Fibroblast of skin of left quadriceps (primary cell): ENCODE measurements at places on chromosomes 2 and 18.

DNA sequence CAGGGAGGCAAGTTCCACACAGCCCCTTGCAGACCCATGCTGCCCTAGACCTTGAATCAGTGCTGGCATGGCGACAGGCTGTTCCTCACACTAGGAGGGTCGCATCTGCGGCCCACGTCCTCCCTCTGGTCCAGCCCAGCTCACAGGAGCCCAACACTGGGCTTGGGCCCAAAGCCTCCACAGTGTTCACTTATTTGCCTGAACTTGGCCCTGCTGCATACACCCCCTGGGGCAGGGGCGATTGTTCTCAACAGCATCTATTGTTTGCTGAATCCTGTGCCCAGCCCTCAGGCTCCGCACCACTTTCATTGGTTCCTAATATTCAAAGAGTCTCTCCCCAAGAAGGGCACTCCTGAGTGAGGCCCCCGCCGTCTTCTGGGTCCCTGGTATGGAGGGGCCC, 90.7 kb downstream of the ZBTB7C start:
- DNase-seq, result no peak

- DNase-seq, result no peak
Measured at GRCh38 chr2:122804494-122804893, 1049.0 kb downstream of the TSN start.

DNA sequence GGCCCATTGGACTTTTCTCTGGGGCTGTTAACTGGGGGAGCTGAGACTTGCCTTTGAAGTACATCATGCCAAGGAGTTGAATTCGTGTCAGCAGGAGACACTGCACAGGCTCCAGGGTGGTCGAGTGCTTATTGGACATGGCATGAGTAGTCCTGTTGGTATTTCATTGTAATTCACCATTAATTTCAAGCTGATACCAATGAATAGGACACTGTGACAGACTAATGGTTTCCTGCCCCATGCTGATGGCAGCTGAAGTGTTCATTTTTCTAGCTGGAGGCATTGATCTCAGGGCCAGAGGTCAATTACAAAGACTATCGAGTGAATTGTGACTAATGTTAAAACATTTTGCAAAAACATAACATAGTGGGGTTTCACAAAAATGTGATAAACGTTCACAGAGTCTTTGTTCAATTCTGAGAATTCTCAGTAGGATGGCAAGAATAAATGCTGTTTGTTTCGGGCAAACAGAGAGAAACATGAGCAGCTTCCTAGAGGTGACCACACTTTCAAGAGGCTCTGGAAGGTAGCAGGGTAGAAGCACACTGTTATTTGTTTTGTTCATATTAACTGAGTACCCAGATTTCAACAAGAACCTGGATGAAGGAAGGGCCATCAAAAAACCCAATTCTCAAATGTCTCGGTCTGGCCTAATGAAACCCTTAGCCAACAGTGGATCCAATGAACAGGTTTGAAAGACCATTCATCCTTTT, 90.6 kb upstream of the ARL4C start:
- no peak for DNase-seq

DNA sequence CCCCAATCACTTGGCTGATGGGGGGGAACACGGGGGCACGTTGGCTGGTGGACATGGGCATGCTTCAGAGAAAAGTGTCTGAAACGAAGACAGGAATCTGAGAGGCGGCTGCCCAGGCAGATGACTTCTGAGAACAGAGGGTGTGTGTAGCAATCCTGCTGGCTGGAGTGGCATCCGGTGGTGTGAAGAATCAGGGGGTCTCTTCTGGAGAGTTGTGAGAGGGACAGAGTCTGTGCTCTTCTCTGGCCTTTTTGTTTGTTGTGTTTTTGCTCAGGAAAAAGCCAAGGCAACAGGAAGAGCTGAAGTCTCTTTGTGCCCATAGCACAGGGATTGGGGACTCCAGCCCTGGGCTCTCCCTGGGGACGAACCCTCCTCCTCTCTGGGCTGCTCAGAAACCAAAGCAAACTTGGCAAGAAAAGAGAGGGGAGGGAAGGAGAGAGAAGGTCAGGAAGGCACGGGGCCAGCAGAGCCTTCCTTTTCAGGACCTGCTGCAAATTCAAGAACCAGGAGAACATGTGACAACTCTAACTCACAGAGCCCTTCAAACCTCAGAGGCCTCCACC, 97.0 kb upstream of the SMAD2 start:
- DNase-seq, result no peak

GRCh38 chr2:36271266-36271665, 84.3 kb upstream of the CRIM1 start:
- DNase-seq, result no peak

- no peak for DNase-seq
Measured at GRCh38 chr2:217753460-217754200, 249.2 kb downstream of the TNS1 start.

DNA sequence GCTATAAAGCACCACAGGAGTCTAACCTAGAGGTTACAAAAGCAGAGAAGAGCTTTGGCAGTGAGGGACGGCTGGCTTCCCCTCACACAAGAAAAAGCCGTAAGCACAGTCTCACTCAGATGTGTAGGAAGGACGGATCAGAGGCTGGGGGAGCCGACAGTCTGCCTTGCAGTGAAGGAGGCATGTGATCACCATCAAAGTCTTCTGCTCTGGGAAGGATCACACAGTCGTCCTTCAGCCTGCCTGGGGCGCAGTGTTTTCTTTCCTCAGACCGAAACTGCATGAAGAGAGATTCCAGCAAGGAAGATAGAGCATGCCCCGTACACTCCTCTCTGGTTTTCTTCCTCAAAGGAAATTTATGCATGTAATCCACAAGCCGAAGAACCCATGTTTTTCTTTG, 24.1 kb downstream of the GATA6 start:
- no peak for DNase-seq

DNA sequence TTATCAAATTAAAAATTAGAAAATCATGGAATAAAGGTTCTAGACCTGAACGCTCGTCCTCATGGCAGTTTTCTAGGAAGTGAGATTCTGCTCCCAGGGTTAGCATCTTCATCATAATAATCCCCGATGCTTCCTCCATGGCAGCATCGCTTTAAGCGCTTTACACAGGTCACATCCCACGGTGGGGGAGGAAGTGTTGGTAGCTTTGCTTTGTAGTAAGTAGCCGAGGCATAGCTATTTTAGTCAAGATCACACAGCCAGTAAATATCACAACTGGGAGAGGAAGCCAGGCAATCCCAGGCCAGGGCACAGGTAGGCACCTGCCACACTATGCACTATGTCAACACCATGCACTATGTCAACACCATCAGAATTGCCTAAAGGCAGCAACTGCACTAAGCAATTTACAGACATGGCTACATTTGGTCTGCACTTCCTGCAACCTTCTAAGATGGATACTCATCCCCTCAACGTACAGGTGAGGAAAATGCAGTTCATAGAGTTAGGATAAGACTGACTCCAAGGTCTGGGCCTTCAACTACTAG, 205.5 kb downstream of the FBXO15 start:
- no peak for DNase-seq

GRCh38 chr18:57131101-57131500, 15.8 kb upstream of the BOD1L2 start:
- no peak for DNase-seq
